ENCODE measurements at places on chromosomes 11 and 22.

- DNase-seq = no peak
Observed at GRCh38 chr22:24302591-24302990, 32.0 kb downstream of the SPECC1L start.

DNA sequence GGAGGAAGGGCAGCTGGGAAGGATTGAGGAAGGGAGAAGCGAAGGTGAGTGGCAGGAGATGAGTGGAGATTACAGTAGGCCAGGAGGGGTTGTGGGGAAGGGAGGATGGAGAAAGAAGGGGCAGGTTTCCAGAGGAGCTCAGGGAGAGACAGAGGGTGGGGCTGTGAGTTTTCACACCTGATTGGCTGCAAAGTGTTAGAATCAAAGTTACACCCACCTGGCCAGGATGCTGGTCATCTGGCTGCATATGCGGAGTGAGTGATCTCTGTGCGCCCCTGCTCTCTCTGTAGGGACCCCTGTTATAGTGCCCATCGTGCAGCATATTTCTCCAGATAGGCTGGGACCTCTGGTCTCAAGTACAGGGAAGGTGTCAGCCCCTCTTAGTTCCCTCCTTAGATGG is 18.3 kb downstream of the AMPD3 start:
- DNase-seq = no peak

- no peak for DNase-seq
Observed at GRCh38 chr11:116939499-116939898, 102.1 kb upstream of the APOA1 start.

DNA sequence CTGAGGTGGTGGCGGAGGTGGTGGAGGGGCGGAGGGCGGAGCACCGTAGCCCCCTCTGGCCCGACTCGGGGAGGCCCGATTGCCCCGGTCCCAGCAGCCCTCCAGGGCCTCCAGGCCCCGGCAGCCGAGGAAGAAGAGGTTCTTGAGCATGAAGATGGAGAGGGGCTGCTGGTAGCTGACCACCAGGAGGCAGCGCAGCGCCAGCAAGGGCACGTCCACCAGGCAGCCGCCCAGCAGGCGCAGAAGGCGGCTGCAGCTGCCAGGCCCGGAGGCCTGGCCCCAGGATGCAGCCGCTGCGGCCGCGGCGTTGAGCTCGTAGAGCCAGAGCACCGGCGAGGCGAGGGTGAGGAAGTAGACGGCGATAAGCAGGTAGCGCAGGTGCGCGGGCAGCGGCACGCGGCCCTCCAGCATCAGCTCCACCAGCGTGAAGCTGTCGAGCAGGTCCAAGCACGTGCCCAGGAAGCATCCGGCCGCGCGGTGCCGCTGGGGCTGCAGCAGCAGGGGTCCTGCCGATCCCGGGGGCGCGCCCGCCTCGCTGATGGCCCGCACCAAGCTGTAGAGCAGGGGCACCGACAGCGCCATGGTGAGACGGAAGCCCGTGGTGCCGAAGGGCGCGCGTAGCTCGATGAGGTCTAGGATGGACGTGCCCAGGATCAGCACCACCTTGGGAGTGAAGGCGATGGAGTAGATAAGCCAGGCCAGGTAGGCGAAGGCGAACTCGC is 1.5 kb downstream of the TMEM121B start:
- DNase-seq = no peak

- DNase-seq = peak; percentile 55
Observed at GRCh38 chr11:128720522-128720985, 26.7 kb downstream of the FLI1 start.

GRCh38 chr11:66510990-66511339 is 530 bp downstream of the BBS1 start:
- no peak for DNase-seq

DNA sequence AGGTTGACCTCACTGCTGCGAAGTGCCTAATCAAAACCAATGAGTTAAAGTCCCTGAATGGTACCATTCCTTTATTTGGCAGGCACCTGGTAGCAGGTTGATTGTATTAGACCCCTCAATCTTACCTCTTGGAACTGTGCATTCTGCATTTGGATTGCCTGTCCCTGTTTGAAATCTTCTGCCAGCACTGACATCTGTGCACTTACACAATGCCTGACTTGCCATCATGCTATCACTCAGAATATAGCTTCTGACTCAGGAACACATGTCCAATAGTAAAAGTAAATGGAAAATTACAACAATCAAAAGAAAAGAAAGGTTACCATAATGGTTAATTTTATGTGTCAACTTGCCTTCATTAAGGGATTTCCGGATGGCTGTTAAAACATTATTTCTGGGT is 366.0 kb upstream of the PDGFD start:
- no peak for DNase-seq

- DNase-seq = no peak
Observed at GRCh38 chr22:21034989-21035388, 2.6 kb upstream of the SLC7A4 start.

GRCh38 chr11:21494946-21495345 is 697.9 kb upstream of the ANO5 start:
- no peak for DNase-seq

- no peak for DNase-seq
Observed at GRCh38 chr22:30968015-30968923, at the start of gene MORC2. Gene MORC2 (minus strand): TSS chr22:30968774. CDS start chr22:30967889, 885 bp downstream.

GRCh38 chr11:65777241-65777640 is 3.5 kb downstream of the AP5B1 start:
- no peak for DNase-seq

- DNase-seq = no peak
Observed at GRCh38 chr11:61769169-61769920, 16.9 kb downstream of the MYRF start.

DNA sequence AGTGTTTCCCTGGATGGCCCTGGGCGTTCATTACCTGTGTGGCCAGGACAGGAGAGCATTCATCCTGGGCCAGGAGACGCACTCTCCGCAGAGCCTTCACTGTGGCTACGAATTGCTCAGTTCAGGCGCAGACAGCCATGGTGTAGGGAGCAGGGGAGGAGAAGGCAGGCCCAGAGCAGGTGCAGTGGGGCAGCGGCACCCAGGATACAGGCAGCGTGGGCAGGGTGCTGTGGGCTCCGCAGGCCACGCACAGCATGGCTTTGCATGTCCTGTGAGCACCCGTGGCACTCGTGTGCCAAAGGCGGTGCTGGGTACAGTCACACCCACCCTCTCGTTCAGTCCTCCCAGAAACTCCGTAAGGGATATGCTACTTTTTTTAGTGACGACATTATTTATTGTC is 124.2 kb upstream of the B3GAT1 start:
- DNase-seq = no peak

GRCh38 chr11:8567602-8568198 is 26.3 kb downstream of the STK33 start:
- peak; percentile 23 for DNase-seq

DNA sequence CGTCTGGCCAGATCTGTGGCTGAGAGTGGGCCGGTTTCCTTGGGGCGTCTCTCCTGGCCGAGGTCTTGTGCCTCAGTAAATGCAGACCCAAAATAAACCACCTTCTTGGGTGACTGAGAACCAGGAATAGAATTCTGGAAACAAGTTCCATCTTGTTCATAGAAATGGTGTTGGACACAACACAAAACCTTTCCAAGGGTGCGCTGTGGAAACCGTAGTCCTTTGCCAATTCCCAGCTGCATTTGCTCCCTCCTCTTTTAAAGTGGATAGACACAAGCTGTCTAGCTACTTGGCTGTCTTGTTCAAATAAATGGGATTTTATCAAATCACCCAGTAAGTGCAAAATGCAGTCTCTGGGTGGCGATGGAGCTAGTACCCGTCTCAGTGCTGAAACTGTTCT is 300.2 kb downstream of the SHANK2 start:
- no peak for DNase-seq

DNA sequence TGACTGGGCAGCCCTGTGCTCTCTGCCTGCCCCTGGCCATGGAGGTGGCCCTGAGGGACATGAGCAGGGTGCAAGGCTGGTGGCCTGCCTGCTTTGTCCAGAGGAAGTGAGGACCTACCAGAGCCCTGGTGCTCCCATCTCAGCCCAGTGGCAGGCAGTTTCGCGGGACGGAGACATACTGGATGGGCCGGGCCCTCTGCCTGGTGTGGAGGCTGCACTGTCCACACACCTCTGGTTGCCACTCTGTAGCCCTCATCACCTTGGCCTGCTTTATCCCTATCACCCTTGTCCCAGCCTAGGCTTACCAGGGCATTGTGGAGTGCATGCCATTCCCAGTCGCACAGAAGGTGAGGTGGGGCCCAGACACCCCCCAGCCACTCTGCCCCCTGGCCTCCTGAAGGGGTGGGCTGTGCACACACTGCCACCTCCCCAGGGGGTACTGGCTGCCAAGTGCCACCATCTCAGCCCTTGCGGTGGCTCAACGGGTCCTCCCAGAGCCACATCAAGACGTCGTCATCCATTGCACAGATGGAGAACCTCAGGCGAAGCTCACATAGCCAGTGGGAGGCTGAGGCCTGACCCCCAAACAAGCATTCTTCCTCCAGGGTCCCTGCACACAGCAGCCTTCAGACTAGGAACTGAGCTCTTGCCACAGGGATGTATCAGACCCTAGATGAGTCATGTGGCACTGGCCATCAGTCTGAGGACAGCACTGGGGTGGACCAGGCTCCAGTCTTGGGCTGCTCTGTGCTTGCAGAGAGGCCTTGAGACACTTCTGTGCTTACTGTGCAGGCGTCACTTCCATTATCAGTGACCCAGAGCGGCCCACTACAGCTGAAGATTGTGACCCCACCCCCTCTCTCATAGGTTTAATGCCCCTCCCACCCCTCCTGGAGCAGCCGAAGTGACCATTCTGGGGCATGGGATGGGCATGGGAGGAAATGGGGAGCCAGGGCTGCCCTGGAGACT is 176.1 kb downstream of the IGLL1 start:
- DNase-seq = no peak

DNA sequence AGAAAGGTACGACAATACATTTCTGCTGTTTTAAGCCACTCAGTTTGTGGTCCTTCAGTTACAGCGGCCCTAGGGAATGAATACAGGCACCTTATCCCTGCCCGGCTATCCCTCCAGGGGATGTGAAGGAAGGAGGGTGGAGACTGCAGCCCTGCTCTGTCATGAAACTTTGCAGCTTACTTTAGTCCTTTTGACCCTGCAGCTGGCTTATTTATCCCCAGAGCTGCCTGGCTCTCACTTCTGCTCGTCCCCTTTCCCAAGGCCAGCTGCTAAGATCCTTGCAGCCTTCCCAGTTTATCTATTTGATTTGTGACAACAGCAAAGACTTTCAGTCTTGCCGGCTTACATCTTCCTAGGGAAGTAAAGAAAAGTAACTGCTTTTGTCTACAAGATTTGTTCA is 55.2 kb downstream of the SC5D start:
- no peak for DNase-seq

Data from GM20000 (cell line).